ENCODE measurements at places on chromosomes 1 and 21.

- DNase-seq: no peak
Observed at GRCh38 chr1:188489336-188490112, 1660.8 kb downstream of the PLA2G4A start.

GRCh38 chr1:208643005-208643597, 398.9 kb upstream of the PLXNA2 start:
- DNase-seq: no peak

GRCh38 chr1:17616731-17617279, 77.3 kb downstream of the ARHGEF10L start:
- DNase-seq: no peak

DNA sequence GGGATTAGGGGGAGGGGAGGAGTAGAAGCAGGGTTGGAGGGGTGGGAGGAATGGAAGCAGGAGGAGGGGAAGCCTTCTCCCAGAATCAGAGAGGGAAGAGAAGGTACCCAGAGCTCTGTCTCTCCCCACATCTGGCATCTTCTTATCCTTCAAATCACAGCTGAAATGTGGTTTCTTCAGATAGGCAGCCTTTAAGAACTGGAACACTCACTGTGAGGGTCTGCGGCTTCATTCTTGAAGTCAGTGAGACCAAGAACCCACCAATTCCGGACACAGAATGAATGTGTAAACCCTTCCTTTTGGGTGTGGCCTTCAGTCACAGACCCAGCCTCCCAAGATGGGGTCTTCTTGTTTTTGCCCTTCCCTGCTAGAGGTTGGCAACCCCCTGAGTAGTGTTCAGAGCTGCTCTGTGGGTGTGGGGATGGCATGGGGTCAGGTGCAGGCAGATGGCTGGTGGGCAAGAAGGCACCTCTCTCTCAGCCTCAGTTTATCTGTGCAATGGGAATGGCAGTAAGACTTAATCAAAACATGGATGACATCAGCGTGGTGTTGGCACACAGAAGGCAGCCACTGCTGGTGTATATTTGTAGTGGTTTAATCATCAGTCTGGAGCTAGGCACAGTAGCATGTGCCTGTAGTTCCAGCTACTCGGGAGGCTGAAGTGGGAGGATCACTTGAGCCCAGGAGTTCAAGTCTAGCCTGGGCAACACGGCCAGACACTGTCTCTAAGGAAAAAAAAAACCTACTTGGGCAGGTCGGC, 7.2 kb downstream of the FAAH start:
- DNase-seq: no peak

GRCh38 chr21:38277501-38278131, 20.8 kb downstream of the KCNJ15 start:
- DNase-seq: peak; percentile 98

- no peak for DNase-seq
Observed at GRCh38 chr1:168005529-168005928, 68.7 kb upstream of the MPC2 start.

DNA sequence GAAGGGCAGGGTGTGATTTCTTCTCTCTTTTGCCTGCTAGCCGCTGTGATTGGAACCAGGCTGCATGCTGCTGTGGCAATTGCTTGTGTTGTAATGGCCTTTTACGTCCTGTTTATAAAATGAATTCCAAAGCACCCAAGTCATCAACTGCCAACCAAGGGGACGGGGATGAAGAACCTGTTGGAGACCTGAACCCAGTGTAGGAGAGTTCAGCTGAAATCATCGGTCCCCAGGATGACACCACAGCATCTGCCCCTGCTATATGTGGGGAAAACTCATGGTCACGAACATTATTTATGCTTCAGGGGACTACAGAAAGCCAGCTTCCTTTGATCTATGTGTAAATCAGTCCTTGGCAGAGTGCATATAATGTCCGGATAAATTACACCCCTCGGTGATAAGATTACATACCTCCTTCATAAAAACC, 3.8 kb downstream of the TMEM167B start:
- no peak for DNase-seq

DNA sequence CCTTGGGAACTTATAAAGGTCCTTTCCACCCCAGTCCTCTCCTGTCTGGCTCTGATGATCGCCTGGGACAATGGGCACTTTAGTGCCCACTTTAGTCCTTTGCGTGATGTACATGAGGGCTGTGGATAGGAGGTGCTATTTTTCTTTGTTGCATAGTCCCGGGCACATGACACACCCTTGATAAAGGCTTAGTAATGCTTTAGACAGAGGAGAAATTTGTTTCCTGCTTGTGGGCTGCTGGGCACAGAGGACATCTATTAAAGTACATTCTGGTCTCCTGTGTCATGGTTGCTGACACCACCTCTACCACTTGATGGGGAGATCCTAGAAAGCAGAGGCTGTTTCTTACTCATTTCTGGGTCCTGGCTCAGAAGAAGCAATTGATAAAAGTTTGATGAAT, 5.4 kb upstream of the KNCN start:
- DNase-seq: no peak

DNA sequence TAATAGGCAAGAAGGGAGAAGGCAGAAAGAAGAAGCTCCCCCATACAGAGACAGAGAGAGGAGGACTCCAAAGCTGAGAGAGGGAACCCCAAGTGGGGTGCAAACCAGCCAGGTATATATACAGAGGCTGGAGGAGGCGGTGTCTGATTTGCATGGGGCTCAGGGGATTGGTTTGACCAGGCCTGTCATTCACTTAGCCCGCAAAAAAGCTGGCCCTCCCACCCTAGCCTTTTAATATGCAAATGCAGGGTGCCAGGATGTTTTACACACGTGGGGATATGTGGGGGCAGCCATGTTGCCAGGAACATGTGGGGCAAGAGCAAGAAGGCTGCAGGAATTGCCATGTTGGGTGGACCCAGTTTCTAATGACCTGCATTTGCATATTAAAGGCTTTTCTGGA, 37.0 kb upstream of the TENT5B start:
- no peak for DNase-seq

DNA sequence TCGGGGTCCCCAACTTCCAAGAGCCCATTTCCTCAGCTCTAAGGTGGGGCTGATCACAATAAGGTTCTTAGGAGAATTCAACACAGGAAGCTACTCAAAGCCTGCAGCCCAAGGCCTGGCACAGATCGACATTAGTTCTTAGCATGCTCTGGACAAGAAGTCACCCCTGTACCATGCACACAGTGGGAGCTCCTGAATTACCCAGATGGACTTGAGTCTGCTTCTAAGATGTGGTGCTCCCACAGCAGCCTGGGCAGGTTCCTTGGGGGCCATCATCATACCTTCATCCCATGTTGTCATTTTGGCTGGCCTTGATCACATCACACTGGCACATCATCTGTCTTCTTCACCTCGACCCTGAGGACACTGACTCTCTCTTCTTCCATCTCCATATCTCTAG, 153.3 kb upstream of the VAMP3 start:
- no peak for DNase-seq

- DNase-seq: no peak
Observed at GRCh38 chr1:232386294-232386693, 243.6 kb downstream of the SIPA1L2 start.

- DNase-seq: no peak
Observed at GRCh38 chr1:15181564-15181963, 28.0 kb downstream of the TMEM51 start.

GRCh38 chr1:64578270-64578973, 108.5 kb downstream of the CACHD1 start:
- no peak for DNase-seq

DNA sequence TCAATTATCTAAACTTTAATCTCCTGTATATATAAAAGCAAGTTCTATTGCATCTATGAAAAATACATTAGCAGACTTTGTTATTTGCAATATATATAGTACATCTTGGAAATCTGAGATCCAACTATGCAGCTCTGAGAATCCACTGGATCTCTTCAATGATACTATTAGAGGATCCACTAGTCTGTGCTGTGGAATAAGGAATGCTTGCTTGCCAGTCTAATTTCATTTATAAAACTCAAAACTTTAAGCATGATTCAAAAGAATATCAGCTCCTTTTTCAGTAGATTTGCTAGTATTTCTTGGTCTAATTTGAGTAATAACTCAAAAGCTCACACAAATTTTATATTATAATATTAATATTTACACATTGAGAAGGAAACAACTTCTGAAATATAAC, 115.1 kb downstream of the SPATA6 start:
- no peak for DNase-seq

- DNase-seq: no peak
Observed at GRCh38 chr1:88466899-88467580, 217.0 kb upstream of the PKN2 start.

- DNase-seq: no peak
Observed at GRCh38 chr1:38500891-38501290, 358.7 kb downstream of the RRAGC start.

DNA sequence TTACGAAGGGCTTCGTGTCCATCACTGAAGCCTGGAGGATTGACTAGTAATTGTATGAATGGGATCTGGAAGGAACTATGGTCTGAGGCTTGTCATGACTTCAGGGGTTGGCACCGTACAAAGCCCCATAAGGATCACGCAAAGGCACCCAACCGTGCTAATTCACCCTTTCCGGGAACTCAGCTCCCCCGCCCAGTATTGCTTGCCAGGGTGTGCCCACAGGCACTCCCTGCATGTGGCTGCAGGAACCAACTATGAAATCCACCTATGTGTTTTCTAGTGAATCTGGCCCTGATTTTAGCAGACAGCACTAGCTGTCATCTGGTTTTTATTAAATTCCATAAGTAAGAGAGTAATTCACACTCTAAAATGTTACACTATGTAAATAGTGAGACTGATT, 139.2 kb downstream of the TM2D1 start:
- no peak for DNase-seq

DNA sequence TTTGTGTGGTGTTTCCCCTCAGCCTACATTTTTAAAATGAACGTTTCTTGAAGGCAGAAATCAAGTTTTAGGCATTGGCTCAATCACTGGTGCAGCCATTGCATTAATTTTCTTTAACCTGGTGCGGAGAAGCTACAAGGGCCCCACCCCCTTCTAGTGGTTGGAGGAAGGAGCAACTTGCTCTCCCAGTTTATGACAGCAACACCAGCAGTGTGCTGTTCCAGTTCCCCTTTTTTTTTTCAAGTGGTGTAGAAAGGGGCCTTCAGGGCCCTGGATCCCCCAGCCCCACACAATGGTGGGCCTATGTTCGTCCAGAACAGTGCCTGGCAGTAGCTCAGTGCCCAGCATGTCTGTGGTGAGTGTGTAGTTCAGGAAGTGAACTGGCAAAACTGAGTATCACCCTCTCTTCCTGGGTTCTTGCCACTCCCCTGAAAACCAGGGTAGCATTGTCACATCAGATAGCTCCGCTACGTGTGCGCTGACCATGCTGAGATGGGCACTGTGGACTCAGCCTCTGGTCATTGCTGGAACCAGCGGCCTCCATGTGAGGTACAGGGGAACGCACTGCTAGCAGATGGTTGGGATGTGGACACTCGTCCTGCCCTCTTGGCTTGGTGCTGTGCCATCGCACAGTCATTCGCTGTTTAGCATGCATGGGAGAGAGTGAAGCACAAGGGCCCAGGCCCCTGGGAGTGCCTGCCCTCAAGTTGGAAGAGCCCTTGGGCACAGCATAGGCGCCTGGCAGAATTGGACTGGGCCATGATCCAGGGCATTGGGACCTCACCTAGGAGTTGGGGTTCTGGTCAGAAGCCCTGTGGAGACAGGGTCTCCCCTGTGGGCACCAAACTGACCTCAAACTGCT, 7.2 kb downstream of the ARF1 start:
- DNase-seq: no peak

DNA sequence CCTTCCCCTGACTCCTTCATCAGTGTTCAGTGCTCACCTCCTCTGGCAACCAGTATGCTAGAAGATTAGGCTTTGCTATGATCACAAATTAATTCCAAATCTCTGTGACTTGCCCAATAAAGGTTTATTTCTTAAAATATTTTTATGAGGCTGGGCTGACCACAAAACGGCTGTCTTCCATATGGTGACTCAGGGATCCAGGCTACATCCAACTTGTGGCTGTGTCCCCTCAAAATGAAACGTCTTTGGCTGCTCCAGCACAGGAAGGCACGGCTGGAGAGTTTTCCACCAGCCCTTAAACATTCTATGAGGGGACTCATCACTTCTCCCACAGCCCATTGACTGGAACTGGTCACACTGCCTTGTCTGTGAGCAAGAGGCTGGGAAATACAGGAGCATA, 131.5 kb downstream of the HUNK start:
- DNase-seq: no peak

- DNase-seq: no peak
Observed at GRCh38 chr1:228366866-228367741, 39.5 kb downstream of the TRIM11 start.

DNA sequence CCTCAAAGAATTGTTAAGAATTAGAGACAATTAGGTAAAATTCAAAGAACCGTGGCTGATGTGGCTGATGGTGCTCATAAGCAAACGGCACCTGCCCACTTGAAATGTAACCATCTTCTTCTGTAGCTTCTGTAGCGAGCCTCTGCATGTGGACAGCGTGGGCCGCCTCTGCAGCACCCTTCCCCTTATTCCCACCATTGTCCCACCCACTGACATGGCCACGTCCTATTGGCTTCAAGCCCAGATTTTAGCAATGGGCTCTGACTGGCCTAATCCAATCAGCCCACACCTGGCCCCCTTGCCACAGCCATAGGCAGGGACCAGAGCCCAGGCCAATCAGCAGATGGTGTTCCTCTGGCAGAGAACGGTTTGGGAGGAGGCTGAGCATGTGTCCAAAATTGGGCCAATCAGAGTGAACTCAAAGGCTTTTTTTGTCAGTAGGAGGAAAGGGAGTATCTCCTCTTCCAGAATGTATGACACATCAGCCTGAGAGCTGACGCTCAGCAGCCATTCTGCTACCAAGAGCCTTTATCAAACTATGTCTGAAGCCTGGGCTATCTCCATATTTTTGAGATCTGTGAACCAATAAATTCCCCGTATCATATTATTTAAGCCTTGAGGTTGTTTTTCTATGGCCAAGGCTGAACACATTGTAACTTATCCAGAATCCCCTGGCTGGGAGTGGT, 518.5 kb downstream of the SMYD3 start:
- DNase-seq: no peak

DNA sequence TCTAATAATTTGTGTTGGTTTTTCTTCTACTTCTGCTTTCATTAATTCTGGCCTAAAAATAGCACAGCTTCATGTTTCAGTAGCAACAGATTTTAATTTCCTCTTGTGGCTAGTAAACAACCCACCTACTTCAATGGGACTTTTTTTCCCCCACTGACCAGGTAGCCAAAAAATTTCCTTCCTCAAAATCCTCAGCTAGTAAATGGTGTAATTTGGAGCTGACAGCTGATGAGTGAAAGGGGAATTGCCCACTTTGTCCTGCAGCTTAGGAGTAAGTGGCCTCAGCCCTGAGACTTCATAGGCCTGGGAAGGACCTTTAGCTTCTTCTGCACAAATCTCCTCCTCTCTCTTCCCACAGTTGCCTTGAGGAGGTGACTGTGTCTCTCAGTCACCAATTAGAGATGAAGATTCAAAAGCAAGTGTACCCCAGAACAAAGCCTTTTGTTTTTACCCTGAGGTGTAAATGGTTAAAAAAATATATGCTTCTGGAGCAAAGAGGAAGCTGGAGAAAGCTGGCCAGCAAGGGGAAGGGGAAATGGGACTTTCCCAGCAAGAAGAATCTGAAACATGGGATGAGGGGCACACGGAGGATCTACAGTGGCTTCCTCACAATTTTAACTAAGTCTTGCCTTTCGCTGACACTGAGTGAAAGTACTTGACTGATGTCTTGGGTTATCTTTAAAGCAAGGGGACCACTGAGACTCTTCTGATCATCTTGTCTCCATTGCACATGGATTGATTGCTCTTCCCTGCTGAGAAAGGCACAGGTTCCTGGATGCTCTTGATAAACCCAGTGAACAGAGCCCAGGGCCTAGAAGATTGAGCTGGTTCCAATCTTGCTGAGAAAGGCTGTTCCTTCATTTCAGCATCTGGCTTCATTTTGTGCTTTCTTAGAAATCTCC, 35.8 kb upstream of the VCAM1 start:
- no peak for DNase-seq

Data from AG09309 (cell line).